T-helper 17 cell (primary cell): ENCODE measurements at places on chromosomes 16 and 17. TPM values are rescaled to one million over a fixed set of nuclear protein-coding genes. Genes with fewer than 3 reads are reported as not detected.

HOXB1 gene
- total RNA-seq: not detected

CAPNS2 gene
- not detected for total RNA-seq

PLEKHH3 gene
- 0.85 TPM for total RNA-seq

NCOR1 gene
- 155 TPM for total RNA-seq

TNP2 gene
- total RNA-seq: not detected

SOST gene
- not detected for total RNA-seq

PPP1R27 gene
- not detected for total RNA-seq

CD19 gene
- 4.0 TPM for total RNA-seq

SLC12A3 gene
- total RNA-seq: not detected

TNK1 gene
- total RNA-seq: 4.8 TPM

LDHD gene
- 0.62 TPM for total RNA-seq

RAB34 gene
- total RNA-seq: 24.3 TPM

EFNB3 gene
- total RNA-seq: not detected

TP53TG3D gene
- total RNA-seq: 0.12 TPM

BICDL2 gene
- not detected for total RNA-seq

MYH8 gene
- not detected for total RNA-seq

CDH1 gene
- 0.44 TPM for total RNA-seq

HS3ST3A1 gene
- total RNA-seq: 1.4 TPM

ZFHX3 gene
- total RNA-seq: 0.94 TPM

TBX6 gene
- total RNA-seq: 0.94 TPM

LGALS9B gene
- total RNA-seq: not detected

VTN gene
- not detected for total RNA-seq

AXIN1 gene
- 38.9 TPM for total RNA-seq

SKAP1 gene
- total RNA-seq: 138 TPM

CBLN1 gene
- total RNA-seq: not detected

MYH2 gene
- total RNA-seq: not detected

TBC1D3H gene
- total RNA-seq: not detected

PLA2G10 gene
- not detected for total RNA-seq

SLC5A10 gene
- total RNA-seq: not detected

QPRT gene
- total RNA-seq: 0.96 TPM

KRT40 gene
- not detected for total RNA-seq

KRTAP4-6 gene
- not detected for total RNA-seq

GNG13 gene
- total RNA-seq: not detected

MMP25 gene
- 1.5 TPM for total RNA-seq

MYOCD gene
- not detected for total RNA-seq

SCARF1 gene
- total RNA-seq: 1.6 TPM

ORC6 gene
- total RNA-seq: 4.4 TPM

DOK4 gene
- total RNA-seq: 1.8 TPM

TMEM88 gene
- 31.3 TPM for total RNA-seq

OSBPL7 gene
- total RNA-seq: 59.6 TPM

TBC1D3I gene
- 0.57 TPM for total RNA-seq

CRYBA1 gene
- not detected for total RNA-seq

ATP2C2 gene
- total RNA-seq: not detected

TXNDC17 gene
- total RNA-seq: 16.9 TPM

KRTAP4-11 gene
- not detected for total RNA-seq

USB1 gene
- total RNA-seq: 35.7 TPM

HOXB4 gene
- 0.91 TPM for total RNA-seq

LPCAT2 gene
- total RNA-seq: 1.2 TPM

KRTAP4-9 gene
- total RNA-seq: not detected

ZNF624 gene
- 4.1 TPM for total RNA-seq
